ENCODE measurements at places on chromosomes 5 and 9.

DNA sequence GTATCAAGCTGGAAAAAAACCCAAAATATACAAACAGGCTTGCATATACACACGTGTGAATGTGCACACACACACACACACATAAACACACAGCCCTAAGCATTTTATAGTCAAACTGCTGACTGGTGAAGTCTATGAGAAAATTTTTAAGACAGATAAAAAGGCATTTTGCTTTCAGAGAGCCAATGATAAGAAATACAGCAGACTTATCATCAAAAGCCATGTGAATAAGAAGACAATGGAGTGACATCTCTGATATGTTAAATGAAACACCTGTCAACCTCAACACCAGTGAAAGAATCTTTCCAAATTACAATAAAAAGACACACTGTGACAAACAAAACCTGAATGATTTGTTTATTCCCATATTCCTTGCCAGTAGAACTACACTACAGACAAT lies 233.3 kb downstream of the CDH9 start:
- DNase-seq: no peak

- no peak for DNase-seq
These were observed 981.5 kb downstream of the PTPRD start for GRCh38 chr9:9631284-9631683.

DNA sequence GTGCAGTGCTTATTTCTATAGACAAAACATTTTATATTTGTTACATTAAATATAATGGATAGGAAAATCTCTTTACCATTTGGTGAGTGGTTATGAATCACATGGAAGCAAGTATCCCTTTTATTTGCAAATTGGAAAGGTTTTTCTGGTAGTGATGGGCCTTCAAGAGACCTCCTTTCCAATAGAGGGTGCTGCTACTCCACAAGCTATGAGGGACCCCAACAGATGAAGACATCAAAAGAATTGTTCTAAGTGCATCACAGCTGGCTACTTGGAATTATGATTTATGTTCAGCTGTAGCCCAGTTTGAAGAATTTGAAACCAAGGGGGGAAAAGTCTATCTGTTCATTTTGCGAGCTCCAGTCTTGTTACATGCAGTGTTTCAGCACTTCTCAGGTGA lies 493.7 kb upstream of the SGCD start:
- DNase-seq: no peak

DNA sequence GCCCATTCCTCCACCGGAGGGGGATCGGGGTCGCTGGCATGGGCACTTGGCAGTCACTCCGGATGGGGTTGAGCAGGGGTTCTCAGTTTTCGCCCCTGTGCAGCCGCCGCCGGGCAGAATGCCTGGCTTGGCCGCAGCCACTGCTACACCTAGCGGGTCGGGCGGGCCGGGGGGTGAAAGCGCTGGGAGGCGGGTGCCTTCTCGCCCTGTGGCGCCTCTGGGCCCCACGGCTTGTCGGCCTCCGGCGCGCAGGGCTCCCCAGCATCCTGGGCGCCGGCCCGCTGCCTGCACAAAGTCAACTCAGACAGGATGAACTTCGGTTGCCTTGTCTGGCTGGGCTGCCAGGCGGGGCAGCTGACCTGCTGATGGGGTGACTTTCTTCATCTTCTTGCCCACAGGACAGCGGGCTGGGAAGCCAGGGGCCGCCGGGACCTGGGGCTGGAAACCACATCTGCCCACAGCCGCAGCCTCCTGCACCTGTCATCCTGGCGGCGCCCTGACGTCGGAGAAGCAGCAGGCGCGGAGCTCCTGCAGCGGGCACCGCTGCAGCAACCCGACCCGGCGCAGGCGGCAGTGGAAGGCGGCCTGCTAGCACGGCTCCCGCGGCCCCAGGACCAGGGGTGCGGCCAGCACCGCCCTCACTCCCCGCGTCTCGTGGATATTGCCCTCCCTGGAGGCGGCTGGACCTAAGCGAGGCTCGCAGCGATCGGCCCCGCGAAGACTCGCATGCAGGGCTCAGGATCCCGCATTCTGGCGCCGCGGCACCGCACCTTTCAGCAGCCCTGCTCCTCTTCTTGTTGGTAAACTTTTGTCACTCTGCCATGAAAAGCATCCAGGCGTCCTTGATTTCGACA lies 1.3 kb upstream of the ANKRD18A start:
- peak; percentile 68 for DNase-seq

GRCh38 chr9:110088099-110088498 lies 119.9 kb downstream of the C9orf152 start:
- no peak for DNase-seq

DNA sequence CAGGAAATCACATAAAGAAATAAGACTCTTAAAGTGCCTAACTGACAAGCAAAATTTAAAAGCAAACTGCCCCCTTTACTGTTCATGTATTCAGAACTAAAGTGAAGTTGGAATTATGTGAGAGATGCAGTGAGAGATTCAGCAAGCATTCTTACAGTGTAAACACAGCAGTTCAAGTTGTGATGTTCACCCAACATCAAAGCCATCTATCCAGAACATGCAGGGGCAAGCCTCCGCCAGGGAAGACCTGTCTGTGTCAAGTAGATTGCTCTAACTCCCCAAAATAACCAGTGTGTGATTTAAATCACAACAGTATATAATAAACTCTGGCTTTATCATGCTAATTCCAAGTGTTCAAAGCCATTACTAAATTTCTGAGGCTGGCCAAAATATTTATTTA lies 233.3 kb downstream of the BNC2 start:
- no peak for DNase-seq

- DNase-seq: no peak
These were observed 251.8 kb downstream of the EFNA5 start for GRCh38 chr5:107418902-107419301.

- DNase-seq: no peak
These were observed 143.2 kb downstream of the HMHB1 start for GRCh38 chr5:143955141-143955540.
